ENCODE measurements at places on chromosomes 16 and 17.

GRCh38 chr16:15435216-15435864, 952 bp downstream of the BMERB1 start:
- no peak for DNase-seq

DNA sequence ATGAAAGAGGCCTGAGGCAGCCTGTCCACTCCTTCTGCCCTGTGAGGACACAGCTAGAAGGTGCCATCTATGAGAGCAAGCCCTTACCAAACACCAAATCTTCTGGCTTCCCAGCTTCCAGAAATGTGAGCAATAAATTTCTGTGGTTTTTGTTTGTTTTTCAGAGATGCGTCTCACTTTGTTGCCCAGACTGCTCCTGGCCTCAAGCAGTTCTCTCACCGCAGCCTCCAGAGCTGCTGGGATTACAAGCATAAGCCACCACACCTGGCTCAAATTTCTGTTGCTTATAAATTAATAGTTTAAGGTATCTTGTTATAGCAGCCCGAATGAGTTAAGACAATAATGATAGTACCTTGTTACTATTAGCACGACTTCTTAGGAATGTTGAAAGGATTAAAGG, 12.5 kb upstream of the SLC16A11 start:
- no peak for DNase-seq

- DNase-seq: no peak
Observed at GRCh38 chr17:31155208-31155810, 60.5 kb downstream of the NF1 start.

- no peak for DNase-seq
Observed at GRCh38 chr17:7848131-7848579, 6.7 kb upstream of the TMEM88 start.

DNA sequence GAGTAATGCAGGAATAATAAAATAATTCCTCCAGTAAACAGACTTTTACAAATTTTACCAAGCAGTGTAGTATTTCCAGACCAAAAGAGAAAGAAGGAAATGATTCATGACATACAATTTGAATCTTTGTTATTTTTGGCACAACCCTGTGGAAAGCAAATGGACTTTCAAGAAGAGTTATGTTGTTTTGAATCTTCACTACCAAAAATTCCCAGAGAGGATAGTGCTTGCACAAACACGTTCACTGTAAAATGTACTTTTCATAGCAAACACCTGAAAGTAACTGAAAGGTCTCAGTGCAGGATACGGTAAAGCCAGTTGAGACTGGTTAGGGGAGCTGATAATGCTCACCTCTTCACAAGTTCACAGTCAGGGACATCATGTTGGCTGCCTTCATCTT, 107.1 kb downstream of the USP22 start:
- DNase-seq: no peak

- no peak for DNase-seq
Observed at GRCh38 chr17:82685291-82685690, 13.2 kb downstream of the RAB40B start.

DNA sequence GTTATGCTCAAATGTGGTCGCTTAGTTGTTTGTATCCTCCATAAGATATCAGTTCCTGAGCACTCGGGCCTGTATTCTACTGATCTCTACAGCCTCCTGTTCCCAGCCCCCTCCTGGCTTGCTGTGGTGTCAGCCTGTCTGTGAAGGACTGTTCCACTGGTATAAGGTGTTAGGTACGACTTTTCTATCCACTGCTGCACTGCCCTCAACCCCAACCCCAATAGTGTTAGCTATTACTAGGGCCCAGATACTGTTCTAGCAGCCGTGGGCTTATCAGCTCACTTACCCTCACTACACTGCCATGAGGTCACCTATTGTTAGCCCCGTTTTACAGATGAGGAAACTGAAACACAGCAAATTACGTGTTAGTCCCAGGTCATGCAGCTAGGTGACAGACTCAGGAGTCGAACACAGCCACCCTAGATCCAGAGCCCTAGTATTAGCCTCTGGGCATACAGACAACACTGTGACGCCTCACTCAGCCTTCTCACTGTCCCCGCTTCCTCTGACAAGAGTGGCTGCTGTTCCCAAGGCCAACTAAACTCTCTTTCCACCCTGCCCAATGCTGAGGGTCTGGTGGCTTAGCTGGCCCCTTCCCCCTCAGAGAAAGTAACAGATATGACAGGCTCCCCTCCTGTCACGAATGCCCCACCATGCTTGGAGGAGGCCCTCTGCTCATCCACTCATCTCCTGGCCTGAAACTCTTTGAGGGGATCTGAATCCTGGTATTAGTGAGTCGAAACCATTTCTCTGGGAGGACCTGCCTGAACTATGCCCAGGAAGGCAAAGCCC, 25.6 kb upstream of the ZNF652 start:
- peak; percentile 49 for DNase-seq

- DNase-seq: no peak
Observed at GRCh38 chr16:66220702-66221101, 145.8 kb upstream of the CDH5 start.

DNA sequence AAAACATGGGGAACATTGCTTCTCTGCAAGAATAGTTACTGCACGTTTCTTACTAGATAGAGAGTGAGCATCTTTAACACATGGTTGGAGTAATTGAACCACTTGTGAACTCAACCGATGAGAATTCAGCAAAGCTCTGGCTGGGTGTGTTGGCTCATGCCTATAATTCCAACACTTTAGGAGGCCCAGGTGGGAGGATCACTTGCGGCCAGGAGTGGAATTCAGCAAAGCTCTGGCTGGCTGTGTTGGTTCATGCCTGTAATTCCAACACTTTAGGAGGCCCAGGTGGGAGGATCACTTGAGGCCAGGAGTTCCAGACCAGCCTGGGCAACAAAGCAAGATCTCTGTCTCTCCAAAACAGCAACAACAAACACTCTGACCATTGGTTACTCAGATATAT, 865.9 kb downstream of the KCNJ2 start:
- no peak for DNase-seq

GRCh38 chr16:77574867-77575624, 140.2 kb upstream of the ADAMTS18 start:
- DNase-seq: no peak

GRCh38 chr16:640614-641013, 1.0 kb upstream of the MCRIP2 start:
- no peak for DNase-seq

DNA sequence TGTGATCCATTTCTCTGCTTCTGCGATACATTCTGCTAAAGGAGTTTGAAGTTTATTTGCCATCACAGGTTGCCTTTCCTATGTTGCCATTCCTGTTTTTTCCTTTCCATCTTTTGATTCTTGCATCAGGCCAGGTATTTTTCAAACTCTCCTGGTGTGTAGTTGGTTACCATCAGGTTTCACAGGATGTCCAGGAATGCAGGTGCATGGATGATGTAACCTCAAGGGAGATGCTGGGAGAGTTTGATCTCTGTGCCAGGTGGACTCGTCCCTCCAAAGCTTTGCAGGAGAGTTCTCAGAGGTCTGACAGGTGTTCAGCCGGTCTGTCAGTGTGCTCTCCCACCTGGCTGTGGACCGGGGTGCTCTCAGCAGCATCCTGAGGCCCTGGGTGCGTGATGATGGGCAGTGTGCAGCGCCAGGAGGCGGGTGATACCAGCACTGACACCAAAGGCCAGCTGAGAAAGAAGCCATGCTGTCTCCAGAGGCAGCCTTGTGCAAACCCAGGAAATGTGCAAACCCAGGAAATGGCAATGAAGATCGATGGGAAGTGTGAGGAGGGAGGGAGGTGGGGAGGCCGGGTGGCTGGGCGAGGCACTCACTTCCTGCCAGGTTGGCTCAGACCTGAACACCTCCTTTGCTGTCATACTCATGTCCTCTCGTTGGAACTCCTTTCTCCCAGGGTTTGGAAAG, 1.7 kb downstream of the ATP2C2 start:
- DNase-seq: no peak

DNA sequence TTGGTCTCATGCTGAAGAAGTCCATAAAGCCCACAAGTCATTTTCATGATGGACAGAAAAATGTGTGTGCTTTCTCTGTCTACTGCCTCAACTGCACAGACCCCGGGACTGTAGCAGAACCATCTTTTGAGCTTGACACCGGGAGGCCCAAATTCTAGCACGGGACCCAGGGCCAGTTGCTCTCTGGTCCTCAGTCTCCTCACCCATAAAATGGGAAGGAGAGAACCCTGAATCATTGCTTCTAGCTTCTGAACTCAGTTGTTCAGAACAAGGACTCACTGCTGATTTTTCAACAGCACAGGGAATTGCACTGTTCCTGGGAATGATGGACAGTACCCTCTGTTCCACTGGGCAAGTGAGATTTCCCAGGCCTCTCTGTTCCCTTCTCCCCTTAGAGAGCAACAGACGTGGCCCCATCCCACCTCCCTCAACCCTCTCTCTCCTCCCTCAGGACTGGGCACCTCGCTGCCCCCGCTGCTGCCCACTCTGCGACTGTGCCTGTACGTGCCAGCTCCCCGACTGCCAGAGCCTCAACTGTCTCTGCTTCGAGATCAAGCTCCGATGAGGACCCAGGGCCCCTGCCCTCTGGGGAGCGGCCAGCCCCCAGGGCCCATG, 2.2 kb upstream of the ALDOA start:
- DNase-seq: no peak

DNA sequence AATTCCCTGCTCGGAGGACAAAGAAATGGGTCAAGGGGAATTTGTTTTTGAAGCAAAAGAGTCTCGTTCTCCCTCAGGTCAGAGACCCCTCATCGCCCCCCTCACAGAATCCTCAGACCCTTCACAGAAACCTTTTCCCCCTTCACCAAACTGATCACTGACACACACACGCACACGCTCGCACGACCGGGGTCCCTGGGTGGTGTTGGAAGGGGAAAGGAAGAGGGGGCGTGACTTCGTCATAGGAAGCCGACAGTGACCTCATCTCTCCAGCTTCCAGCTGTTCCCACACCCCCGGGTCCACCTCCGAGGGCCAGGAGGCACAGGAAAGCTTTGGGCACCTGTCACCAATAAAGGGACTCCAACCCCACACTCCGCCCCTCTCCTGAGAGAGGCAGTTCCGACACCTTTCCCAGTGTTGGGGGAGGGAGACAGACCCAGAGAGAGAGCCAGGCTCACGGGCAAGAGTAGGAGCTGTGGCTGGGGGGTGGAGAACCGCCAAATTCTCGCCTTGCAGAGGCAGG, 1.2 kb downstream of the ASGR1 start:
- DNase-seq: no peak

DNA sequence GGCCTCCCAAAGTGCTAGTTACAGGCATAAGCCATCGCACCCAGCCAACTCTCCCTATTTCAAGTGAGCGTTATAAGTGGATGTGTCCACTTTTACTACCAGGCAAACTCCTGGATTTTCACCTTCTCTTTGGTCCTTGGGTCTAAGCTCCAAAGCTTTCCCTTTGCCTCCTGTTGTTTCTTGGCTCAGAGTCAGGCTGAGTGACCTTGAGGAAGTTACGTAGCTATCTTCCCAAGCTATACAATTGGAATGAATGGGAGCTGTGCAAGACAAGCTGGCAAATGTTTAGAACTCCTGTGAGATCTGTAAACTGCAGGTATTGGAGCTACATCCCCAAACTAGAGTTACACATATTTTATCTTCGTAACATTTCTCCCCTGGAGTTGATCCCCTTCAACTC, 20.3 kb downstream of the NXPH3 start:
- no peak for DNase-seq

DNA sequence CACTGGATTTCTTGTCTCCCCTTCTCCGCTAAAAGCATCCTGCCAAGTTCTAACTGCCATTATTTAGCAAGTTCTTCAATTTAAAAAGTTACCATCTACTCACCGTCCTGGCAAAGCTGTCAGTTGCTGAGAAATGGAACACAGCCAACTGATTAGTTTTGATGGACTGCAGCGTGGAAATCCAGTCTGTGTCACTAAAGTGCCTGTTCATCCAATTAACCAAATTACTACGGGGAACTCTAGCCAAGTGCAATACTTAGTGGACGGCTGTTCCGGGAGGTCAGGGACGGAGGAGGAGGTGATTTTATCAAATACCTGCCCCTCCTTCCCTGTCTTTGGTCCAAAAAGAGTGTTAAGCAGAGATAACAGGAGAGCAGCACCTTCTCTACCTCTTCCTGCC, 260.7 kb downstream of the MAF start:
- DNase-seq: no peak

DNA sequence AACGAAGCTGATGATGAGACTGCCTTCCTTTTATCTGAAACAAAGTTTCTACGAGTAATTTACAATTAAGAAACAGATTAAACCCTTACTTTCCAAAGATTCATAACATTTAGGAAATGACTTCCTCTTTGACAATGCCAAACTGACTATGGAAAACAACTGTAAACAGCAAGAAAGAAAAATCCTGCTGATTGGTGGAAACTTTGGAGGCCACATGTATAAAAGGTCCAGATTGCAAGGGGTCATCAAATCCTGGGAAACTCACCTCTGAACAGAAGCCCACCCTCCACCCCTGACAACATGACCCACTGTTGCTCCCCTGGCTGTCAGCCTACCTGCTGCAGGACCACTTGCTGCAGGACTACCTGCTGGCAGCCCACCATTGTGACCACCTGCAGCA, at the start of gene KRTAP9-6:
Gene KRTAP9-6, plus strand, starts transcription at position 301 of the 400 bp plus-strand sequence. Its CDS starts 0 bp downstream, at position 301.
- DNase-seq: no peak

- DNase-seq: no peak
Observed at GRCh38 chr17:9266697-9267117, 245.4 kb downstream of the NTN1 start.

GRCh38 chr16:64450177-64450576, 671.7 kb downstream of the CDH11 start:
- DNase-seq: no peak

DNA sequence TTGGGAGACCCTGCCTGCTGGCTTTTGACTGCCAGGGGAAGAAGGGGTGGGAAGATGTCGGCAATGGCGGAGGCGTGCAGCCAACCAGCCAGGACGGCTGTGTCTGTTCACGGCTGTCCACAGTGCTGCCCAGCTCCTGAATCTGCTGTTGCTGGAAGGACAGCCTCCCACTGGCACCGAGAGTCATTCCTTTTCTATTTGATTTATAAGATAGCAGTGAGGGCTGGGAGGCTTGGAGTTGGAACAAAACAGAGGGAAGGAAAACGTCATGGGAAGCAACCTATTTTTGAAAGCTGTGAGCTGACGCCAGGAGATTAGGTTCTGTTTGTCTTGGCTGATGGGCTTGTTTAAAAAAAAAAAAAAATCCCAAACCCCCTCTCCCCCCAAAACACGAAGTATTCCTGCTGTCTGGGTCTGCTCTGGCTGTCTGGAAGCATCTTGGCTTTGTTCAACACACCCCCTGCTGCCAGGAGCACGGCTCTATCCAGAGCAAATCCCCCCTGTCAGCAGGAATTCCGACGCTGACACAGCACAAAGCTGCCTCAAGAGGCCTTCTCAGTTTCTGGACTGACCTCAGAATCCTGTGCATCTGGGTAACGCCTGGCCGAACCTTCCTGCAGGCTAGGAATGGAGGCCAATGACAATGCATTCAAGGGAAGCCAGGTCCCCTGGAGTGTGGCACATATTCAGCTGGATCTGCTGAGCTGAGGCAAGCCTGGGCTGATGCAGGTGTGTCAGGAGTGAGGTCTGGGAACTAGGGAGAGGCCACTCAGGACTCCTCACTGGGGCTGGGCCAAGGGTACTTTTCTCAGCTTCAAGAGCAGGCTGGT, 41.0 kb upstream of the SREBF1 start:
- no peak for DNase-seq

Data from hematopoietic multipotent progenitor cell treated with erythropoietin and hydrocortisone succinate and interleukin-3 and kit ligand, for 8 days (in vitro differentiated cells).